ENCODE measurements at places on chromosomes 3 and 15.
A peak's percentile ranks its signal among the peaks of the same experiment; 100 is the strongest.

DNA sequence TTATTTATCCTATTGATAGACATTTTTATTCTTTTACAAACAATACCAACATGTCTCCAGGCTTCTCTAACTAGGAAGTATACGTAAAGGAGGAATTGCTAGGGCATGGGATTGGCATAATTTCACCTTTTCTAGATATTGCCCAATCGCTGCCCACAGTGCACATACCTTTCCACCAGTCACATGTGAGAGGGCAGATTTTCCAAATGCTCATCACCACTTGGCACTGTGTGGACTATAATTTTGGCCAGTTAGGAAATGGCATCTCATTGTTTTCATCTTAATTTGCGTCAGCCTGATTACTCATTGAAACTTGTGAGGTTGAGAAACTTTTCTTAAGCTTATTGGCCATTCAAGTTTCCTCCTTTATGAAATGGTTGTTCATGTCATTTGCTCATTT is 57.4 kb upstream of the POLR2M start:
- DNase-seq = peak; percentile 46

- DNase-seq = no peak
Observed at GRCh38 chr15:91268510-91268909, 168.5 kb downstream of the SV2B start.

- no peak for DNase-seq
Observed at GRCh38 chr3:75321060-75321459, 343.1 kb upstream of the FRG2C start.

DNA sequence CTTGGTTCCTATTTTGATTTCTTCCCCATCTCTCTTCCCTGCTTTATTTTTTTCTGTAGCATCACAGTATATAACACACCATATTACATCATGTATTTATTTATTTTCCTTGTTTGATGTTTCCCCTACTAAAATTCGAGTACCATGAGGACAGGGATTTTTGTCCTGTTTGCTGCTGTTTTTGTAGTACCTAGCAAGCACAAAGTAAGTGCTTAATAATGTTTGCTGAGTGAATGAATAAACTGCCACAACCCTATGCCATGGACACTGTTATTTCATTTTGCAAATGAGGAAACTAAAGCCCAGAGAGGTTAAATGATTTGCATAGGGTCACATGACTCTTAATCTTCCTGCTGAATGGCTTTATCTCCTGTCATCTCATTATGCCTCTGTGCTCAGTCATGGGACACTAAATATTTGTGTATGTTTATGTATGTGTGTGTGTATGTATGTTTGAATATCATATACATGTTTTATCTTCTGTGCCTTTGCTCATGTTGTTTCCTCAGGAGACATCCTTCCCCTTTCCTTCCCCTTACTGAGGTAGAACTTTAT is 26.1 kb upstream of the MGA start:
- no peak for DNase-seq

DNA sequence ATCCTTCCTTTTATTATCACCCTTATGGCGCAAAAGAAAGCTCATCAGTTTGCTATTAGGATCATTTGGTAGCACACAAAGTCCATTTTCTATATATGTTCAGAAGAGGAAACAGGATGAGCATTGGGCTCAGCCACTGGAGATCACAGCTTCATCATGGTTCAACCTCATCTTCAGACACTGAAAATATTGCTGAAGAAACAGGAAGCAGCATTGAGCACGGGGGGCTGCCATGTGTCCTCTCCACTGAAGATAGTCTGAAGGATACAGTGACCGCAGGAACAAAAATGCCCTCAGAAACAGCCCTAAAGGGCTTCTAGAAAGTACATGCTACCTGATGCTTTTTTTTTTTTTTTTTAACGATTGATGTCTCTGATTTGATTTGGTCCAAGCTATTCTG is 835.3 kb upstream of the CFAP20DC start:
- DNase-seq = no peak

DNA sequence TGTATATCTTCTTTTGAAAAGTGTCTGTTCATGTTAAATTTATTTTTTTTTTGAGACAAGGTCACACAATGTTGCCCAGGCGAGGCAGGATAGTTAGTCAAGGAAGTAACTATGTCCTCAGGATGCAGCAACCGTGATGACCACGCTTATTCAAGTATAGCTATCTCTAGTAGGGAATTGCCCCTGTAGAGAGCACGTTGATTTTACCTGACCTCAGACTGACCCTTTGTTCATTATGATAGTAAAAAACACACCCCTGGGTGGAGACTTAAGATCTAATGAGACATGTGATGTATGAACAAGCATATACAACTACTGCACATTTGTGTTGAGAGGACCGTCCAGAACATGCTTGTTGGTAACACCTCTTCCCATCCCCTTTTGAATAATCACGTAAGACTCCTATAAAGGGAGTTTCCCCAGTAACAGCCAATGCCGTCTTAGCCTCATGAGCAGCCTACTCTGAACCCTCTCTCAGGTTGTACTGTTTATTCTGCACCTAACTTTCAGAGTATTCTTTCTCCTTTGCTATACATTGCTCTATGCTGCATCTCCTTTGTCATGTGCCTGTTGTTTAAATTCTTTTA is 32.9 kb downstream of the ZNF621 start:
- DNase-seq = no peak

DNA sequence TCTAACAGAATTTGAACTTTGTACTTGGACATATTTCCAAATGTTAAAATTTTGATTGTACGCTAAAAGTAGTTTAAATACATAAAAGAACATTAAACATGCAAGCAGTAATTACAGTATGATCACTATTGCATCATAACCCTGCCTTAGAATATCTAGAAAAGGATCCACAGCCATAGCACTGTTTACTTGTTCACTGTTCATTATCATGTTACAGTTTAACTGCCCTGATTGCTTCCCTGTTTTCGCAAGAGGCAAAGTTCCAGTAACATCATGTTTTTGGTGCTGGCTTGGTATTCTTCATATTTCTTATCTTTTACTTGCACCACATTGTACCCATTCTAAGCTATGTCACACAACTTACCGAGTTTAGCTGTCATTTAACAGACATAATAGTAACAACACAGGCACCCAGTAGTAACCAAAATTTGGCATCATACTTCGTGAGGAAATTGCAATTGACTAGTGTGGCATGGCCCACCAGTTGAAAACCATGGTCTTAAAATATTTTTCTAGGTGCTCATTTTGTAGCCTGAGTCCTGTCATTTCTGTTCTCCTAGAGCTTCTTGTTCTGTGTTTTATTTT is 13.3 kb upstream of the TMEM87A start:
- DNase-seq = peak; percentile 75

GRCh38 chr15:48765022-48765421 is 45.8 kb downstream of the CEP152 start:
- DNase-seq = no peak

DNA sequence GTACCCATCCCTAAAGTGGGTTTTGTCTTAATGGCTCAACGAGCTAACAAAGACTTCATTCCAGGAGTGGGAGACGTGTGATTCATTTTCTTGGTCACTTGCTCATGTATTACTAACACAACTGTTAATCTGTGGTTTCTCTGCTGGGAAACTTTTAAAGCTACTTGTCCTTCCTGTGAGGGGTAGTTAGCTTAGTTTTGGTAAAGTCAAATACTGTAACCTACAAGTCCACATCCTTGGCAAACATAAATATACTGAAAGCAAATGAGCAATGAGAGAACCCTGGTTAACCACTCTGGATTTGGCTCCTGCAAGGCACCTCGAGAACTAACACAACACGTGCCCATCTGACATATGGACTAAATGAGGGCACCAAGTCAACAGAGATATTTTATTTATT is 19.9 kb downstream of the NOX5 start:
- DNase-seq = peak; percentile 52

- DNase-seq = no peak
Observed at GRCh38 chr3:23785097-23785645, 20.6 kb upstream of the UBE2E1 start.

DNA sequence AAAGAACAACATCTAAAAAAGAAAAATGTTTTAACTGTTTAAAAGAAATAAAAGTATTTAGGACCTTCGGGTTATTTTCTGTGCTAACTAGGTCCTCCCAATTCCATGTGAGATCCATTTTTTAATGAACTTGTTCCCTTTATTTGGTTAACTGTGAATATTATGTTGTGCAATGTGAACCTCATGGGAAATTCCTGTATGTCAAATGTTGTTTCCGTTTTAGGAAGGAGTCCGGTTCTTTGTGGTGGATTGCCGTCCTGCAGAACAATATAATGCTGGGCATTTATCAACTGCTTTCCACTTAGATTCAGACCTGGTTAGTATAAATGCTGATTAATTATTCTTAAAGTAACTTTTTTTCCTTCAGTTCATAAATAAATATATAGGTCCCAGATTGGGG is 35.5 kb upstream of the NIT2 start:
- DNase-seq = no peak

- no peak for DNase-seq
Observed at GRCh38 chr3:38017445-38018295, 11.8 kb downstream of the PLCD1 start.

DNA sequence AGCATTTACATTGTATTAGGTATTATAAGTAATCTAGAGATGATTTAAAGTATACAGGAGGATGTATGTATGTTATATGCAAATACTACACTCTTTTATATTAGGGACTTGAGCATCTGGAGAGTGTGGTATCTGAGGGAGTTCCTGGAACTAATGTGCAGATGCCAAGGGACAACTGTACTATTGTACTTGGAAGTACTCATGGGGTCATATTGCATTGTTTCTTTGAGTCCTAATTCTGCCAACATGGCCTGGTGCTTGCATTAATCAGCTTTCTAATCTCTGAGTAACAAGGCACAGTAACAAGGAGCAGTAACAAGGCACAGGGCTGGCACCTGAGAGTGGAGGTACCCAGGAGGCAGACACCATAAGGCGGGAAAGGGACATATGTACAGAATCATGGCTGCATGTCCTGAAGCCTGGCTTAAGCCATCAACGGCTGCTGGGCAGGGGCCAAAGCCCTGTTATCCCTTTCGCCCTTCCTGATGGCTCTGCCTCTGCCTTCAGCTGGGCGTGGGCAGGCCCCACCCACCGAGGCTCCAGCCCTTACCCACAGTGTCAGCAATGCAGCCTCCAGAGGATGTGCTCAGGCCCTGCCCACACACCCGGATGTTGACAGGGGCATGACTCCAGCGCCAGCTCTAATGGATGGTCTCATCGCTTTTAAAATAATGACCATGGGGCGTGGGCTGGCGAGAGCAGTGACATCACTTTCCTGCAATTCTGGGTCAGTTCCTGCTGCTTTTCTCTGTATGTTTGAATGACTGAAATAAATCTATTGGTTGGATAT is 22.9 kb downstream of the CEMIP start:
- no peak for DNase-seq

GRCh38 chr3:129975705-129976048 is 1.2 kb downstream of the TRH start:
- no peak for DNase-seq

GRCh38 chr15:90550919-90551318 is 21.2 kb downstream of the CRTC3 start:
- DNase-seq = peak; percentile 36

GRCh38 chr3:42079701-42080452 is 11.3 kb upstream of the TRAK1 start:
- no peak for DNase-seq

DNA sequence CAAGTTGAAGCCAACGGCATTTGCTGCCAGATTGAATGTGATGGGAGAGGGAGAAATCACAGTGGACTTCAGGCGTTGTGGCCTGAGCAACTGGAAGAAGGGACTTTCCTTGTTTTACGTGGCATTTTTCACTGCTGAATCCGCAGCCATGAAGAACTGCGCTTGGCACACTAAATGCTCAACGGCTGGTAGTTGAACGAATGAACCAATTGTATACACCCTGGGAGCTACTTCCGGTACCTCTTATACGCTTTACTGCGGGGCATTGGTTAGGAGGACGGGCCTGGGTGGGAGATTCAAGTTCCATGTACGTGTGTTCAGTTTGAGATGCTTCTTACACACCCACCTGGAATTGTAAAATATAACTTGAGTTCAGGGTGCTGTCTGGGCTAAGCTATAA is 5.2 kb downstream of the SYNM start:
- no peak for DNase-seq

DNA sequence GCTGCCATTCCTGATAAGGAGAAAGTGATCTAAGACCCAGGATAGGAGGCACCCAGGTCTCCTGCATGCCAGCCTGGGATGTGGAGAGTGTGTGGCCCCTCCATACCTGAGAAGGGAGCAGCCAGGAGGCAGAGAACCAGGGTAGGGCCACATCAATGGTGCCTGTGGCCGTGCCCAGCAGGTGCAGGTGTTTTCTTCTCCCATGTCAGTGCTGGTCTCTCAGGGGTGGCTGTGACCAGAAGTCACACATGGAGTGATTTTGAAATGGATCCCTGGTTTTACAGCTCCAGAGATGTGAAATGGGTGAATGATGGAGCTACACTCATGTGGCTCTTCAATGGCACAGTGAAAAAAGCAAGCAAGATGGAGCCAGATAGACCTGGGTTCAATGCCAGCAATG is 3.3 kb upstream of the ISL2 start:
- no peak for DNase-seq

DNA sequence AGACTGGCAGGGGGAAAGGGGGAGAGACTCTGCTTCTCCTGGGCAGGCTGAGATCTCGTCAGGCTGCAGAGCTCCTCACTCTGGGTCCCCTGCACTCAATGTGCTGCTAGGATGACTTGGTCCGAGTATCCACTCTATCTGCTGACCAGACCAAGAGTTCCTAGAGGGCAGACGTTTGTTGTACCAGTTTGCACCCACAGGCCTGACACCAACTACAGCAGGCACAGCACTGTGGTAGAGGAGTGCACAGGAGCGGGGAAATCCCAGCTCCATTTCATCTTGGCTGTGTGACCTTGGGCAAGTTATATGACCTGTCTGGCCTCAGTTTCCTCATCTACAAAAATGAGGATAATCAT is 29.0 kb downstream of the CCDC12 start:
- DNase-seq = no peak
